ENCODE measurements at places on chromosomes 16 and 17.
A peak's percentile ranks its signal among the peaks of the same experiment; 100 is the strongest.

- DNase-seq = no peak
Measured at GRCh38 chr17:33686171-33686570, 393.1 kb upstream of the ASIC2 start.

DNA sequence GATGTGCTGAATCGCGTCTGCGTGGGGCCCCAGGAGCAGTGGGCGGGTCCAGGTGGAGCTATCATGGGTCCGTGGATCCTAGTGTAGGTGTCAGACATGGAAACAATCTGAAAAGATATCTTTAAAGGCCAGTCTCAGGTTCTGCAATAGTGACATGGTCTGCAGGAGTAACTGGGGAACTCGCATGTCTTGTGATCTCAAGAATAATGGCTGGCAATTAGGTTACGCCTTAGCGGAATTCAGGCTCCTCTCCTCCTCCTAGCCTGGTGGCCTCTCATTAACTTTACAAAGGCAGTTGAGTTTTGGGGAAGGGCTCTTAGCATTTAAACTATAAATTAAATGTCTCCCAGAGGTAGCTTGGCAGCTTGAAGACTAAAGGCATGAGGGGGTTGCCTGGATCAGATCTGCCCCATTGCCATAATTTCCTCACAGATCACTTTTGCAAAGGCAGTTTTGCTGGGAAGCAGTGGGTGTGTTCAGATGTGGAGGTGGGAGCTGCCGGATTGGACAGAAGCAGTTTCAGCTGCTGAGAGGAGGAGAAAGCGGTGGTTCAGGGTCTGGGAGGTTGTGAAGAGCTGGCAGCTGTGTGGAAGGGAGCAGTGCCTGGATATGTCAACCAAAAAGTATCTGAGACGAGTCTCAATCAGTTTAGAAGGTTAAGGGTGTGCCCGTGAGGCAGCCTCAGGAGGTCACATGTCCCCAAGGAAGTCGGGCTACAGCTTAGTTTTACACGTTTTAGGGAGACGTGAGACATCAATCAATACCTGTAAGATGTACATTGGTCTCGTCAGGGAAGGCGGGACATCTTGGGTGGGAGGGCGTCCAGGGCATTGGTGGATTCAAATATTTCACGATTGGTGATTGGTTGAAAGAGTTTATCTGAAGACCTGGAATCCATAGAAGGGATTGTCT is 2.7 kb downstream of the TBCD start:
- DNase-seq = peak; percentile 70

DNA sequence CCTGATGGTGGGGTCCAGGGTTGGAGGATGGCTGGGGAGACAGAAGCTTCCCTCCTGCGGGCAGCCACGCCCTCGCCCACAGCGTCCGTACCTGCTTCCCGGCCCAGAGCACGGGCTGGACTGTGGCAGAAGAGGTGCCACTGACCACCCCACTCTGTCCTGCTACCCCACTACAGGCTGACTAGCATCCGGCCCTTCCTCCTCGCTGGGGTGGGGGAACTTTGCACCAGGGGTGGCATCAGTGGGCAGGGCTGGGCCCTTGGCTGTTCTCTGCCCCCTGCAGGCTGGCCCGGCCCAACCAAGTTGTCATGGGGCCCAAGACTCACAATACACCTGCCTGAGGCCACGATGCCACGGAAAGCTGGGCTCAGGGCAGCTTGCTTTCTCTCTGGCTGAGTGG is 73.0 kb downstream of the KLHDC4 start:
- DNase-seq = no peak

- no peak for DNase-seq
Measured at GRCh38 chr17:39607851-39608130, at the start of gene NEUROD2. TSS of gene NEUROD2 (minus strand) at chr17:39607920. CDS start at chr17:39606599, 1,321 bp downstream.

- DNase-seq = no peak
Measured at GRCh38 chr17:63447471-63448009, 1.4 kb upstream of the CYB561 start.

DNA sequence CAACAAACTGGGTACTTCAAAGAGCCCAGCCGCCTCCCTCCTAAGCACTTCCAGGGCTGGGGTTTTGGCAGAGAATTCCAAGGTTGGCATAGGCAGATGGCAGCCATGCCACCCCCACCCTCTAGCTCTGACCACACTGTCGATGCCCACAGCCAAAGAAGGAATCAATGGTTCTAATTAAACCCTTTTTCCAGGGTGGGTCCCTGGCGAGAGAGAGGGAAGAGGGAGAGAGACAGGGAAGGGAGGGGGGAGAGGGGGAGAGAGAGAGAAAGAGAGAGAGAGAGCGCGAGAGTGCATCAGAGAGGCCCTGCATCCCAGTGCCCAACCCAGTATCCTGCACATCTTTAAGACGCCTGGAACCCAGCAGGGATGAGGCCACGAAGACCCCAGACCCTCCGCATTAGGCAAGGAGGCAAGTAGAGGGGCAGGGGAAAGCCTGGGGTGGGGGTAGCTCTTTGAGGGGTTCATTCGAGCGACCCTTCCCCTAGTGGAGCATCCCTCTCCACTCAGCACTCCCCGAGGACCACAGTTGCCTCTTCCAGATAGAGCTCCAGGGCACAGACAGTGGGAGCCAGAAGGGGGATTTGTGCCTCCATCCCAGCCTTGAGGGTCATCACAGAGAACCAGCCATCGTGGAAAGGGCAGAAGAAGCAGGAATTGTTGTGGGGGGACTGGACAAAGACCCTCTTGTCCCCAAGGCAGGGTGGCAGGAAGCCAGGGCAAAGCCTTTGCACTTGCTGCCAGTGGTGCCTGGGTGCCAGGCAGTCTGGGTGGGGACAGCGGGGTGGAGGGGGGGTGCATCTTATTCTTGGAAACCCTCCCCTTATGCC is 2.6 kb downstream of the SRCIN1 start:
- DNase-seq = no peak
